ENCODE measurements at places on chromosomes 6 and 20.

DNA sequence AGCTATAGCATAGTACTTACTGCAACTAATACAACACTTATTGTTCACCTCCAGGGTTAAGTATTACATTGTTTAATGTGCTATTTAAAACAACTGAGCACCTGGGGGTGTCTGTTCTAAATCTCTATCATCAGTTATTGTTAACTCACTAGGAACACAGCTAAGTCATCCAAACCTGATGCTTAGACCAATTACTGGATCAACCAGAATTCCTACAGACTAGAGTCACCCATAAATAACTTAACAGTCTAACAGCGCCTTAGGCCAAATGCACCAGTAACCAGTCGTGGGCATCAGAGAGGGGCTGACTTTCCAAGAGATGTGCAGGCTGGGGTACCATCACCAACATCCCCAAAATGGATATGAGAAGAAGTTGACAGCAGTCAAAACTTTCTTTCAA, 110.7 kb downstream of the ADTRP start:
- no peak for DNase-seq

GRCh38 chr6:7119272-7119801, 11.6 kb downstream of the RREB1 start:
- no peak for DNase-seq

GRCh38 chr20:45118028-45118427, 3.1 kb upstream of the WFDC5 start:
- DNase-seq: no peak

DNA sequence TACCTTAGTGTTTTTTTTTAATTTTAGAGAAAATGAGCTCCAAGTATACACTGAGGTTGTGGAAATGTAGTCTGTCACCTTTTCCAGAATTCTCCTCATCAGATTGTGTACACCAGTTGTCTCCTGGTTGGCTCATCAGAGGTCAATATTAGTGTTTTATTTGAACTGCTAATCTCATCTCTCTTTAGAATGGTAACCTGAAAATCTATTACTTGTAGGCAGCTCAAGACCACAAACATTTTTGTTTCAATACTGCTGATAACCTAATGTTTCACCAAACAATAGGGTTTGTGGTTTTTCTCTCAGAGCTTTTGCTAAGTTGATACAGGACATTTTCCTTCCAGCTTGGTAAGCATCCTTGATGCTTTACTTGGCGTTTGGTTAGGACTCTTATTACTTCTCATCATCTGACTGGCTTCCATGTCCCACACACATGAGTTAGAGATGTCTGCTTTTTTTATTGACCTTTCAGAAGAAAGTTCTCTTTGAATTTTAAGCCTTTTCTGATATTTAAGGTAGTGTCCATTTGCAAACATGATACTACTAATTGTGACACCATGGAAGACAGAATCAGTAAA, 15.1 kb downstream of the ADGRG6 start:
- DNase-seq: no peak

DNA sequence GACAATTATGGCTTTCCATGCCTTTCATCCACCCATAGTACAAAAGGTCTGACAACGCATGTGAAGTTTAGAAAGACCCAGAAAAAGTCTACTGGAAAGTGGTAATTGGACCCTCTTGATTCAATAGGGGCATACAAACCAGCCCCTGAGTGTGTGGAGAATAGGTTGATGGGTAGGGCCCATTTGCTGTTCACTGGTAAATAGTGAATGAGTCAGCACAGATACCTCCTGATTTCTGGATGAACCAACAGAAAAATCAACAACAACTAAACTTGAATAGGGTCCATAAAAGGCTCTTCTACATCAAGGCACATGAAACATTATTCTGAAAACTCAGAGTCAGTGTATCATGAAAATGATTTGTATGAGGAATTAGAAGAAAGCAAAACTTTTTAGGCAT, 235.4 kb upstream of the SLC35B3 start:
- DNase-seq: no peak
